ENCODE measurements at places on chromosomes 5 and 9. TPM values are rescaled to one million over a fixed set of nuclear protein-coding genes. Genes with fewer than 3 reads are reported as not detected.

The LCN1 gene
- not detected for total RNA-seq

- H3K27ac ChIP-seq: peak overlapping the region; percentile 54
- peaks cover 13% of the 10 kb centered on the region for H3K27me3 ChIP-seq
- peaks cover 41% of the 10 kb centered on the region for H3K36me3 ChIP-seq
- peaks cover 58% of the 10 kb centered on the region for H3K4me1 ChIP-seq
- peak; percentile 56 for DNase-seq
Measured at GRCh38 chr5:56612759-56613158, 202.6 kb upstream of the MAP3K1 start.

The STK32A gene
- not detected for total RNA-seq

- H3K4me1 ChIP-seq: peaks cover 6% of the 10 kb centered on the region
- peaks cover 33% of the 10 kb centered on the region for H3K36me3 ChIP-seq
- H3K27me3 ChIP-seq: no peaks in the 10 kb centered on the region
- no peak overlapping the region for H3K27ac ChIP-seq
- DNase-seq: no peak
Measured at GRCh38 chr5:87347272-87347671, 65.5 kb downstream of the CCNH start.
